ENCODE measurements at places on chromosomes 7 and 10.

- DNase-seq = no peak
Measured at GRCh38 chr7:95871075-95871848, 98.9 kb downstream of the DYNC1I1 start.

DNA sequence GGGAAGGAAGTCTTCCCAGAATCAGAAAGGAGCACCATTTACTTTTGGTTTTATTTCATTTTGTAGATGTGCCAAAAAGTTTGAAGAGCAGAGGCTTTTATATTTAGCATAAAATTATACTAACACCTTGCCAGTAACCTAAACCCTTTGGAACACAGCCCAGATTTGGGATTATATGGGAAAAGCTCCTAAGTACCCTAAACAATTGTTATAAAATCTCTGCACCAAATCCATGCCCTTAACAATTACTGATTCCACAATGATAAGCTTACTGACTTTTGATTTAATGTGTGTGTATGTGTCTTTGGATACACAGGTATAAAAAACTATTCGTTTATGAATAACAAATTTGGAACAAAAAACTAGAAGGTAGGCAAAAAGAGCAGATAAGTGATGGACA, 39.0 kb upstream of the TMEM229A start:
- no peak for DNase-seq

DNA sequence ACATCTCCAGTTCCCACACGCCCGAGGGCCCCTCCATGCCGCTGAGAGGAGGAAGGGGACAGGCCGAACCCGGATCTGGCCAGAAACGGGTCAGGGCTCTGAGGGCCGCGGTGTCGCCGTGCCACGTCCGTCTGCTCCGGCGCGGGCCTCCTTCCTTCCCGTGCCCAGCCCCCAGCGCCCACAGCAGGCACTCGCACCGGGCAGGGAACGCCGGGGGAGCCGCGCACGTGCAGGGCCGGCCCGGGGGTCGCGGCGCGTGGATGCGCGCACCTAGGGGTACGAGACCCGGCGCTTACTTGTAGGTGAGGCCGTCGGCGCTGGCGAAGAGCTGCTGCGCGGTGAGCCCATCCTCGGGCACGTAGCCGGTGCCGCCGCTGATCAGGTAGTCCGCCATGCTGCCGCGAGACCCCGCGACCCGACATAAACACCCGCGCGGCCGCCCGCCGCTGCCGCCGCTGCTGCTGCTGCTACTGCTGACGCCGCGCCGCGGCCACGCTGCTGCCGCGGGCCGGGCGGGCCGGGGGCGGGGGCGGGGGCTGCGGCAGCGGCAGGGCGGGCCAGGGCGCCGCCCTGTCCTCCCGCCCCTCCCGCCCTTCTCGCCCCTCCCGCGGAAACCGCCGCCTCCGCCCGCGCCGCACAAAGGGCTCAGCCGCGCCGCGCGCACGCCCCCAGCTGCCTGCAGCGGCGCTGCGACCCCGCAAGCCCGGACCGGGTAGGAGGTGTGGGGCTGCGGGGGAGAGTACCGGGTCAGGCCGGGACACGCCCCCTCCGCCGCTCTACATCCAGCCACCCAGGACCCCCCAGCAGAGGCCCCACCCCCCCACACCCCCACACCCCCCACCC, 4.1 kb downstream of the IMPDH1 start:
- peak; percentile 86 for DNase-seq

DNA sequence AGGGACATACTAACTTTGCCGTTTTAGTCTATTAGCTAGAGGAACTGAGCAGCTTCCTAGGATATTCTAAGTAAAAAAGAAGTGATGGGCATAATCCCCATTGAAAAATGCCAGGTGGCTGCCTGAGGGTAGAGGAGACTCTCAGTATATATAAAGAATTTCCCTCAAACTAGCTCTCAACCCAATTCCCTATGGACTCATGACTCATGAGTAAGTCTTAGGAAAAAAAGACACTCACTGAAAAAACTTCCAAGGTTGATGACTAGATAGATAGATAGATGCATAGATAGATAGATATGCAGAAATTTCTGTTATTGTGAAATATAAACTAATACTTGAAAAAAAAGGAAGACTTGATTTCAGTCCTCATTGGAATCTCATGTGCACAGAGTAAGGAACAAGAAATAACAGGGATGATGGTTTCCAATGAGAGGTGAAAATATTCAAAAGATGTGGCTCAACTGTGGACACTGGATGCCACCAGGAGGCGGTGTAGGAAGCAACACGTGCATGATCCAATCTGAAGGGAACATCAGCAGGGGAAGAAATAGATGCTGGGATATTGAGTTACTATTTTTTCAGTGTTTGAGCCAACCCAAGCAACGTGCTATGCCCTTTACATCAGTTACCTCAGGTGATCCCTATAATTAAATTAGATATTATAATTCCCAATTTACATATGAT, 711.0 kb upstream of the LRRTM3 start:
- no peak for DNase-seq

GRCh38 chr7:51262796-51263531, 53.6 kb downstream of the COBL start:
- no peak for DNase-seq

GRCh38 chr10:83333566-83333965, 805.7 kb upstream of the GHITM start:
- no peak for DNase-seq

DNA sequence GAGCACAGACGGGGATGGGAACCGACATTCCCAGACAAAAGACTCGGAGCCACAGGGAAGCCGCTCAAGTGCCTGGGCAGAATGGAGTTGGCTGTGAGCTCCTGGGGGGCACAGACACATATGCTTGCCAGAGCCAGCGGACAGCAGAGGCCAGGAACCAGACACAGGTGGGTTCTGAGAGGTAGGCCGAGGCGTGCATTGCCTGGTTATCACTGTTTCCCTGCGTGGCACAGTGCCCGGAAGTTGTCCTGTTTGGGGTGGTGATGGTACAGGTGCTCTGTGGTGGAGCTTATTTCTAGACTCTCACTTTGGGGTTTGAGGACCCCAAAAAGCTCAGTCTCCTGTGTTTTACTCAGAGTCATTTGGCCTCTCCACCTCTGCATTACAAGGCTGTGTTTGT, 2.5 kb downstream of the PALD1 start:
- DNase-seq = no peak

DNA sequence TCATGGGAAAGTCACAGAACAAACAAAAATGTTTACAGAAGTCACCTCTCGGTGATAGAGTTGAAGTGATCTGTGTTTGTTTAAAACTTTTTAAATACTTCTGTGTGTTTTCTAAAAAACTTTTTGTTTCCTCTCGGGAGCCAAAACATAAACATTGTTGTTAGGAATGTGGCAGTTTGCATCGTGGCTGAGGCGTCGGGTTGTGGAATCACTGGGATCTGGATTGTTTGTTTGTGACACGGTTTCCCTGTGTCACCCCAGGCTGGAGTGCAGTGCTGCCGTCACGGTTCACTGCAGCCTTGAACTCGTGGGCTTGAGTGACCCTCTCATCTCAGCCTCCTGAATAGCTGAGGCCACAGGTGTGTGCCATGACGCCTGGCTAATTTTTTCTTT, 29.0 kb upstream of the SUN1 start:
- no peak for DNase-seq

- no peak for DNase-seq
Measured at GRCh38 chr10:76428551-76429367, 997.3 kb downstream of the LRMDA start.

DNA sequence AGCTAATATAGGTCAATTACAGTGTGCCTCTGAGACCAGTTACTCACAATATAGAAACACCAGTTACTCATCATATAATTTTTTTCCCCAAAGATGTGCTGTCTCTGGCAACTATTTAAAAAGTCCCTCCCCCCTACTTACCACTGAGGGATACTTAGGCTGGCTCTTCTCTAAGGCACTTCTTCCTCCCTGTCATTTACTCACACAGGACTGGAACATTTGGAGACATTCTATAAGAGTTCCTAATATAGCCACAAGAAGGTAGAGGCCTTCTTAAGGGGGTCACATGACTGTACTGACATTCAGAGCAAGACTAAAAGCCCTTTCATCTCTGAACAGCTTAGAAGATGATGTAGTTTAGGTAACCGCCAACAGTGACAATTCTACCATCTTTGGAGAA, 44.4 kb upstream of the SLIT1 start:
- DNase-seq = no peak

- DNase-seq = no peak
Measured at GRCh38 chr10:78757344-78757925, 311.3 kb upstream of the ZMIZ1 start.

GRCh38 chr10:85430991-85431390, 935.6 kb downstream of the GRID1 start:
- no peak for DNase-seq

GRCh38 chr10:58859526-58859925, 316.9 kb upstream of the PHYHIPL start:
- DNase-seq = no peak

DNA sequence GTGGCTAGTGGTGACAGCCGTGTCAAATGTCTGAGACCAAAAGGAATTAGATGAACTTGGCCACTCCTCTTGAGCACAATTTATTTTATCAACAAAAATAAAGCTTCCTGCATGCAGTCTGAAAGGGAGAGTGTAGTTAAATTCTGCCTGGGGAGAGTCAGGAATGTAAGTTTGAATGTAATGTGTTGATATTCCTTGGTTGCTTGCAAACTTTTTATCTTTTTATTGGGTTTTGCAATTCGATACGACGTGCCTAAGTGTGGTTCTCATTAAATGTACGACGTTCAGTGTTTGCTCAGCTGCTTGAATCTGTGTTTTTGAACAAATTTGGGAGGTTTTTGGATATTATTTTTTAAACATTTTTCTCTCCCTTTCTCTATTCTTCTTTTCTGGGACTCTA, 839.9 kb downstream of the CCSER2 start:
- DNase-seq = no peak

GRCh38 chr10:62277971-62278370, 9.3 kb upstream of the RTKN2 start:
- no peak for DNase-seq

GRCh38 chr10:125213541-125214282, 53.3 kb upstream of the CTBP2 start:
- DNase-seq = no peak
